ENCODE measurements at places on chromosomes 2 and 18. TPM values are rescaled to one million over a fixed set of nuclear protein-coding genes. Genes with fewer than 3 reads are reported as not detected.

- no peak for DNase-seq
Measured at GRCh38 chr2:113863144-113863543, 26.7 kb upstream of the ACTR3 start.

- no peak for DNase-seq
Measured at GRCh38 chr2:135454608-135455007, 76.4 kb downstream of the ZRANB3 start.

- no peak for DNase-seq
Measured at GRCh38 chr2:142724713-142725349, 152.6 kb upstream of the KYNU start.

- no peak for DNase-seq
Measured at GRCh38 chr2:177574356-177574755, 181.8 kb downstream of the AGPS start.

- peak; percentile 41 for DNase-seq
Measured at GRCh38 chr2:4047961-4048891, 344.9 kb downstream of the DCDC2C start.

DNA sequence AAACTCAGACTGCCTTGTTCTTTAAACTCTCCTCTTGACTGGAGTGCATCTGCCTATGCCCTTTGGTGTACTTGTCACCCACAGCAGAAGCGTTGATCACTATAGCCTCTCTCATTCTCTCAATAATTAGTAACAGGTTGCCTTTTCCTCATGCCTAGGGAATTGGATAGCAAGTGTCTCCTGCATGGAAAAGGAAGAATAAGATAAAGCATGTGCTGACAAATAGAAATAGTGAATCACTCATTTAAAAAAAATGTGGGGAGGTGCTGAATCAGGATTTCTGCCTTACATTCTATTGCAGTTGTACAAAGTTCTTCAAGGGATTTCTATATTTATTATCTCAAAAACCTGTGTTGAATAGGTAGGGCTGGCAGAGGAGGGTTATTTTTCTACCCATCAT is 323.0 kb downstream of the TXNL1 start:
- no peak for DNase-seq

Gene AGXT
- not detected for total RNA-seq

Gene LRRC30
- total RNA-seq = not detected

Gene NAPG
- 20.2 TPM for total RNA-seq

Gene GAREM2
- total RNA-seq = 1.3 TPM

Gene ANKRD30BL
- total RNA-seq = not detected
